ENCODE measurements at places on chromosomes 6 and 20. TPM values are rescaled to one million over a fixed set of nuclear protein-coding genes. Genes with fewer than 3 reads are reported as not detected.

The SLC17A1 gene
- not detected for total RNA-seq

The GPR6 gene
- not detected for total RNA-seq

- H3K27ac ChIP-seq: no peak overlapping the region
- H3K4me1 ChIP-seq: peaks cover 47% of the 10 kb centered on the region
- DNase-seq: no peak
- no peaks in the 10 kb centered on the region for H3K27me3 ChIP-seq
- H3K36me3 ChIP-seq: no peaks in the 10 kb centered on the region
- H3K4me3 ChIP-seq: no peak overlapping the region
These were observed 54.9 kb downstream of the MAP3K5 start for GRCh38 chr6:136737374-136737844.

DNA sequence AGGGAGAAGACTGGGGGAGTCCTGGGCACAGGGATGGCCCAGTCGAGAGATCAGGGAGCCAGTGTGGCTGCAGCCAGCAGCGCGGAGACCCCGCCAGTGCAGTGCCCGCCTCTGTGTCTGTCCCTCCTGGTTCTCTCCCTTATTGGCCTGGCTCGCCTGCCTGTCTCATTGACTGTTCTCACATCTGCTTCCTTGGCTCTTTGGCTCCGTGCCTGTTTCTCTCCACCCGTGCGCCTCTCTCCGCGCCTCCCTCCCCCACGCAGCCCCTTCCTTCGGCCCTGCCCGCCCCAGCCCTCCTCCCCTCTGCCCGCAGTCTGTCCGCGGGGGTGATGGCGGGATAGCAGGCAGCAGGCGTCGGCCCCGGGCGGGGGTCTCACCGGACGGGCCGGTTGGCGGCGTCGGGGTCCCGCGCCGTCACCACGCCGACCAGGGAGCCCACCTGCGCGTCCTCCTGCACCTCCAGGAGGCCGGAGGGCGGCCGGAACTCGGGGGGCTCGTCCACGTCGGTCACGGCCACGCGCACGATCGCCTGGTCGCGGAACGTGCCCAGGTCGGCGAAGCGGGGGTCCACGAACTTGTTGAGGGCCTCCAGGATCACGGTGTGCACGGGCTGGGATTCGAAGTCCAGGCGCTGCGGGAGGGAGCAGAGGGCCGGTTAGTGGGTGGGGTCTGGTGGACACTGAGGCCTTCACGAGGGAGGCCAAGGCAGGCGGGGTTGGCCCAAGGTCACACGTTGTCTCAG, 92.0 kb downstream of the CD40 start:
- H3K4me1 ChIP-seq: peaks cover 14% of the 10 kb centered on the region
- peaks cover 41% of the 10 kb centered on the region for H3K27me3 ChIP-seq
- no peak overlapping the region for H3K27ac ChIP-seq
- no peak for DNase-seq

DNA sequence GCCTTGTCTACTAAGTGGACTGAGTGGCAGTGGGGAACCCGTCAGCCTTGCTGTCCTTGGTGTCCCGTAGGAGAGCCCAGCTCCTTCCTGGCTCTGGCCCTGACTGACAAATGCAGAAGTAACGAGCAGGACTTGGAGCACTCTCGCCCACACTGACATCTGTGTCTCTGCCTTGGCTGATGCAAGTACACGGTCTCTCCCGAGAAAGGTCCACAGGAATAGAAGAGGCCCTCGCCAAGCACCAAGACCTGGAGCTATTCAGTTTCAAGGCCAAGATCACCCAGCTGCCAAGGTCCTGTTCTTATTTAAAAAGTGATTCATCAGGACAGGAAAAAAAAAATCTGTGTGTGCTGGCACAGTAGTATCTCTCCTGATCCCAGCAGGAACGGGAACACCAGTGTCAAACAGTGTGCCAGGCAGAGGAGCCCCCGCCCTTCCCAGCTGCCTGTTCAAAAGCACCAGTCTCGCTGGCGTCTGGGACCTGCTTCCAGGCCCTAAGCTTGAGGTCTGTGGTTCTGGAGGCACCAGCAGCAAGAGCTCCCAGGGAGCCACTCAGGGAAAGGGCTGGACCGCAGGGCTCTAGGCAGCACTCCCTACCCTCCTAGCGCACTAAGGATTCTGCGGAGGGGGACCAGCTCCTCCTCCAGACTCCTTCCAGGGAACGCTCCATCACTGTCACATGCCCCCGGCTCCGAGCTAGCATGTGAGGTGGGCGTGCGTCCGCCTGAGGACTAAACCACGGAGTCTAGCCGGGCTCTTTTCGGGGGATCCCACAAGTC, 376.9 kb downstream of the RNGTT start:
- H3K27me3 ChIP-seq: peaks cover 48% of the 10 kb centered on the region
- peaks cover 1% of the 10 kb centered on the region for H3K4me1 ChIP-seq
- H3K4me3 ChIP-seq: no peak overlapping the region
- no peaks in the 10 kb centered on the region for H3K36me3 ChIP-seq
- no peak overlapping the region for H3K27ac ChIP-seq
- no peak for DNase-seq

DNA sequence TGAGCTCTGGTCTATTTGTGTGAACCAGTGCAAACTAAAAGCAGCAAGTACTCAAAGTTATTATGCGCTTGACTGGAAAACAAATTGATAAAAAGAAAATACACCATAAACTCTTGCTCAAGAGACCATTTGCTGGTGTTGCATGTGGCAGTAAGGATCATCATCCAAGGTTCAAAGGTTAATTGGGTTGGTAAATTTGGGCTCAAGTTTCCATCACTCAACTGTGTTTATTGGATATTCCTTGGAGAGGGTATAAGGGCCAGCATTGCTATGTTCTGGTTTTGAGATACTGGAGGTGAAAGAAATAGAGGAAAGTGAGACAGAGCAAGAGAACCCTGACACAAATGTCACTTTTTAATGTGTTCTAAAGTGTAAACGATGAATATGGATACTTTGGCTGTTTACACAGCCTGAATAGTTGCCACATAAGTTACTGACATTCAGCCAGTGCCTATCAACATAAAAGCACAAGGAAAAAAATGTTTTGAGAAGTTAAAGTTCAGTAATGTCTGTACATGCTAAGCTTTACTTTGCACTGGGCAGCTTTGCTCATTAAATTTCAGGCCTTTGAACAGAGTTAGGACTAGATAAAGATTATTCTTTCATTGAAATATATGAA, 736.1 kb downstream of the HDGFL1 start:
- H3K27me3 ChIP-seq: no peaks in the 10 kb centered on the region
- H3K4me3 ChIP-seq: no peak overlapping the region
- no peak overlapping the region for H3K27ac ChIP-seq

- H3K36me3 ChIP-seq: no peaks in the 10 kb centered on the region
- no peak for DNase-seq
- H3K4me1 ChIP-seq: peaks cover 59% of the 10 kb centered on the region
- no peaks in the 10 kb centered on the region for H3K27me3 ChIP-seq
- H3K27ac ChIP-seq: peak overlapping the region; percentile 98
These were observed 634 bp upstream of the BTBD9 start for GRCh38 chr6:38640216-38640909.

- H3K27me3 ChIP-seq: peaks cover 2% of the 10 kb centered on the region
- no peaks in the 10 kb centered on the region for H3K4me1 ChIP-seq
- H3K36me3 ChIP-seq: peaks cover 2% of the 10 kb centered on the region
- H3K4me3 ChIP-seq: no peak overlapping the region
- no peak for DNase-seq
These were observed 427.0 kb upstream of the SPTLC3 start for GRCh38 chr20:12581644-12582289.

- no peaks in the 10 kb centered on the region for H3K27me3 ChIP-seq
- H3K4me3 ChIP-seq: no peak overlapping the region
- H3K27ac ChIP-seq: no peak overlapping the region
- no peaks in the 10 kb centered on the region for H3K4me1 ChIP-seq
- H3K36me3 ChIP-seq: peaks cover 13% of the 10 kb centered on the region
These were observed 203.9 kb downstream of the ASCC3 start for GRCh38 chr6:100677240-100677639.

- no peaks in the 10 kb centered on the region for H3K4me1 ChIP-seq
- H3K4me3 ChIP-seq: no peak overlapping the region
- H3K36me3 ChIP-seq: no peaks in the 10 kb centered on the region
- H3K27ac ChIP-seq: no peak overlapping the region
These were observed 143.2 kb upstream of the TENT5A start for GRCh38 chr6:81895511-81896185.

- H3K4me1 ChIP-seq: no peaks in the 10 kb centered on the region
- no peak for DNase-seq
- no peak overlapping the region for H3K27ac ChIP-seq
- no peaks in the 10 kb centered on the region for H3K27me3 ChIP-seq
- no peaks in the 10 kb centered on the region for H3K36me3 ChIP-seq
These were observed 228.0 kb downstream of the CD109 start for GRCh38 chr6:73923905-73924485.

DNA sequence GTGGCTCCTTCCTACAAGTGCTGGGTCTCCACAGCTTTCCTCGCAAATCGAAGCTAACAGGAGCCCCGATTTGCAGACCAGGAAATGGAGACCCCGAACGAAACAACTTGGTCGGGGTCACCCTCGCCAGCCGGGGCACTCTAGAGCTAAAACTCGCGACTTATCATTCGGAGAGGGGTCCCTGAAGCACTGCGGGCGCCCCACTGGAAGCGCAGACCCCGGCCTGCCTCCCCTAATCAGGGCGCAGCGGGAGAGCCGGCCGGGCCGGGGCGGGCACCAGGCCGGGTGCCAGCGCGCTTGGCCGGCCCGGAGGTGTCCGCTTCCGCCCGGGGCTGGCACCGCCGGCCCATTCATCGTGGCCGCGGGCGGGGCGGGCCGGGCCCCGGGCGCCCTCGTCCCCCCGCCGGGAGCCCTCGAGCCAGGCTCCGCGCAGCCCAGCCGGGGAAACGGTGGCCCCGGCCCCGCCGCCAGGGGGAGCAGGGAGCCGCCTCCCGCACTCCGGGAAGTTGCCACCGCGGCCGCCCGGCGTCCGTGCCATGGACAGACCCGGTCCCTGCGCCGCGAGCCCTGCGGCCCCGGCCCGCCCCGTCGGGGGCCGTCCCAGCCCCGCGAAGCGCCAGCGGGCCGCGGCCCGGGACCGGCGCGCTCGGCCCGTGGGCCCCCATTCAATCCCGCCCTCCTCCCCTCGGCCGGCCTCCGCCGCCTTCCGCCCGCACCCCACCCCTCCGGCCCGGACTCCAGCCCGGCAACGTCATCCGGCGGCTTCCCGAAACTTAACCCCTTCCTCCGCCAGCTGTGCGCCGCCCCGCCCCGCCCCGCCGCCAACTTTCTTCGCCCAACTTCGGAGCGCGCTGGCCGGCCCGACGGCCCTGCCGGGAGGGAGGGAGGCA, 961 bp downstream of the RRBP1 start:
- H3K4me3 ChIP-seq: peak overlapping the region; percentile 81
- H3K36me3 ChIP-seq: peaks cover 8% of the 10 kb centered on the region
- H3K4me1 ChIP-seq: peaks cover 18% of the 10 kb centered on the region
- peak; percentile 78 for DNase-seq
- no peak overlapping the region for H3K27ac ChIP-seq

GRCh38 chr6:30160785-30161531, at the start of gene TRIM10:
TRIM10 (minus strand) TSS chr6:30161211; CDS start chr6:30160858, 353 bp downstream.
- no peak within 1 kb of the TSS for H3K27ac ChIP-seq
- no peaks in the 10 kb centered on the region for H3K36me3 ChIP-seq
- H3K27me3 ChIP-seq: peaks cover 7% of the 10 kb centered on the region

DNA sequence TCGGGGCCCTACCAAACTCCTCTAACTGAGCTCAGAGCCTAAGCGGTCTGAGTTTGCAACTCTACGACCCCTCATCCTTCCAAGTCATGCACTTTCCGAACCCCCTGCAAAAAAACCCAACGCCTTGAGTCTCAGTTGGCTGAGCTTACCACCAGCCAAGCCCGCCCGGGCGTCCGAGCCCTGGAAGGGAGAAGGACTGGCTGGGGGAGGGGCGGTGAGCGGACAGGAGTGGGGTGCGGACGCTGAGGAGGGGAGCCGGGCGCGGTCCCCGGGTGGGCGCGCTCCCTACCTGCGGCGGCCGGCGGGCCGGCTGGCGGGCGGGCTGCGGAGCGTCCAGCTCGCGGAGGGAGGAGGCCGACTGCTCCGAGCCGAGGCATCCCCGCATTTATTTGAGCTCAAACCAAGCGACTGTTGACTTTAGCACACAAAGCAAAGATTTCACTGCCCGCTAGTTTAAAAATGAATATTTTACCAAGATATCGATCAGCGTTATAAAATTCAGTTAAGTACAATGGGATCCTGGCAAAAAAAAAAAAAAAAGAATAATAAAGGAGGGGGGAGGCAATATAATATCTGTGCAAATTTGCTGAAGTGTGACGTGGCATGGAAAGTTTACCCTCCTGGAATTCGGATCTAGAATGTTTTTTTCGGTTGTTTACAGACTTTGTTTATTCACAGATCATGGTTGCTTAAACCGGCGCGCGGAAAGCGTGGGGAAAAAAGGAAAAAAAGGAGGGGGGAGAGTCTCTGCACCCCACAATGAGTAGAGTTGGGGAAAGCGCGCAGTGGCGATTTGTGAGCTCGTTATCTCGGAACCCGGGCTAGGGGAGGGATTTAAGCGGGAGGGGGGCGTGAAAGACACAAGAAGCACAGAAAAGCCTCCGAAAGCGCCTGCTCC, 5.9 kb downstream of the FOXA2 start:
- H3K4me3 ChIP-seq: no peak overlapping the region
- peaks cover 5% of the 10 kb centered on the region for H3K36me3 ChIP-seq
- H3K27me3 ChIP-seq: peaks cover 41% of the 10 kb centered on the region
- H3K27ac ChIP-seq: no peak overlapping the region

DNA sequence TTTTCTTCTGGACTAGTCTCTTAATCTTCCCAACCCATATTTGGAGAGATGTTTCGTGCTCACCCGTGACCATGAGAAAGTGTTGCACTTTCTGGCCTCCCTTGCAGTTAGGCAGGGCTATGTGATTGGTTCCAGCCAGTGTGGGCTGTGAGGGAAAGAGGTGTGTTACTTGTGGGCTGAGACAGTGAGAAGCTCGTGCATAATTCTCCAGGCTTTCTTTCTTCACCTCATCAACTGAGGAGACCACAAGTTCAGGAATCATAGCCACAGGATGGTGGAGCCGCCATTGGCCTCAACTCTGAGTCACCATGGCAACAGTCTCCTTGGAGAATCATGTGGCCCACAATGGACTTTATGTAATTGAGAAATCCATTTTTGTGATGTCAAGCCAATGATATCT, 57.5 kb upstream of the FUCA2 start:
- H3K27me3 ChIP-seq: no peaks in the 10 kb centered on the region
- no peak overlapping the region for H3K27ac ChIP-seq
- H3K4me1 ChIP-seq: no peaks in the 10 kb centered on the region
- no peak overlapping the region for H3K4me3 ChIP-seq
- no peak for DNase-seq

DNA sequence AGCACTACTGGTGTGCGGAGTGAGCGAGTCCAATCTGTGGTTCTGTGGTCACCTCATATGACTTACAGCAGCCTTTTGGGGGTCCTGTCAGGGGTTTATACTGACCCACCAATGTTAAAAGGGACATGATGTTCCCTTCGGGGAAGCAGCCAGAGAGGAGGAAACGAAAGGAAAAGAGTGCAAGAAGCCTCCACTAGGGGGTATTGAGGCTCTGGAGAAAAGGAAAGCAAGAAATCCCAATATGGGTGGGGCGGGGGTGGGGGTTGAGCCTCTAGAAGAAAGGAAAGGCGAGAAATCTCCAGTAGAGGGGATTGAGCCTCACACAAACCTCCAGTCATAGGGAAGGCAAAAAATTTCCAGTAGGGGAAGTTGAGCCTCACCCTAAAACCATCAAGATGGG, 249.3 kb upstream of the ECI2 start:
- H3K36me3 ChIP-seq: peaks cover 22% of the 10 kb centered on the region
- H3K4me1 ChIP-seq: no peaks in the 10 kb centered on the region
- DNase-seq: no peak
- no peak overlapping the region for H3K27ac ChIP-seq
